ENCODE measurements at places on chromosomes 7 and 10.

DNA sequence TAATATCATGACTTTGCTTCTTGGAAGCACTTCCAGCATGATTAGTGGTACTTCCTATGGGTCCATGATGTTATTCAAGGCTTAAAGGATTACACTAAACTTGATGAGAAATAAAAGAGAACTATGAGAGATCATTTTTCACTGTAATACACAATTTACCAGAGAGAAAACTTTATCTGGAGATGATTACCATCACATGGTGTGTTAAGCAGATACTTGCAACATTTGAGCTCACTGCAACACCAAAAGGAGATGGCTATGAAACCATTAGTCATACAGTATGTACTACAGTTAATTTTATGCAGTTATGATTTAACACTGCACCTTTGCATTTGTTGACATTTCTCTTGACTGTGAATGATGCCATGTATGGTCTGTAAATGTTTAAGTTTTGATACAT is 311.3 kb upstream of the AOAH start:
- DNase-seq: no peak

DNA sequence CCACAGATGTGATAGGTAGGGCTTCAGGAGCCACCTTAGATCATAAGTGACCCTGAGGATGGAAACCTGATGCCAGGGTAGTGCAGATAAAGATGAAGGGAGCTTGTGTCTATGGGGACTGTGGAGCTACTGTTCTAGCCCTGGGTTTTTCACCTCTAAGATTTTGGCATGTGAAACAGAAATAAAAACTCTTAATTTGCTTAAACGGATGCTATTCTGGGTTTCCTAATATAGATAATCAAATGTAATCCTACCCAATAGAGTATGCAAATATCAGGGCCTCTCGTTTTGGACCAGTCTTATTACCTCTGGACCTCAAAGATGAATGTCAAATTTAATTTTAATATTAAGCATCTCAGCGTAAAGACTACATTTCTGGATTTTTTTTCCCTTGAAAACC is 49.3 kb downstream of the ABCB4 start:
- DNase-seq: no peak

GRCh38 chr7:44912775-44913347 is 27.5 kb upstream of the PURB start:
- DNase-seq: no peak

DNA sequence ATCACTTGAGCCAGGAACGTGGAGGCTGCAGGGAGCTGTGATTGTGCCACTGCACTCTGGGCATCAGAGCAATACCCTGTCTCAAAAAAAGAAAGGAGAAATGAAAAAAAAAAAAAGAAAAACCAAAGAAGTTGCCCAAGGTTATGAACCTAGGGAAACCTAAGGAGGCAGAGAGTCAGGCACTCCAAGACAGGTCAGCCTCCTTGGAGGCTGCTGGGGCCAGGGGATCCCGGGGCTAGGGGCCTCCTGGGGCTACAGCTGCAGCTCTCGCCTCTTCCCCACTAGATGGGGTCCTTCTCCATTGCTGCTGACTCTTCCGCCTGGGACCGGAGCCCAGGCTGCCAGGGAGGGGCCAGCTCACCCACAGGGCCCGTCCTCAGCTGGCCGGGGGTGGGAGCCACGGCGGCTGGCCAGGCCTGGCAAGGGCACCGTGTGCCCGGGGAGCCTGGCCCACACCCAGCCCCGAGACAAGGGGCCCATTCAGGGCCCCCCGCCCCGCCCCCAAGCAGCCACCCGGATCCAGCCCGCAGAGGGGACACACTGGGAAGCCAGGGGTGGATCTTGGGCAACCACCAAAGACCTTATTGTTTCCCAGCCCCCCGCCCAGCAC is 1.7 kb upstream of the SPACDR start:
- DNase-seq: no peak

DNA sequence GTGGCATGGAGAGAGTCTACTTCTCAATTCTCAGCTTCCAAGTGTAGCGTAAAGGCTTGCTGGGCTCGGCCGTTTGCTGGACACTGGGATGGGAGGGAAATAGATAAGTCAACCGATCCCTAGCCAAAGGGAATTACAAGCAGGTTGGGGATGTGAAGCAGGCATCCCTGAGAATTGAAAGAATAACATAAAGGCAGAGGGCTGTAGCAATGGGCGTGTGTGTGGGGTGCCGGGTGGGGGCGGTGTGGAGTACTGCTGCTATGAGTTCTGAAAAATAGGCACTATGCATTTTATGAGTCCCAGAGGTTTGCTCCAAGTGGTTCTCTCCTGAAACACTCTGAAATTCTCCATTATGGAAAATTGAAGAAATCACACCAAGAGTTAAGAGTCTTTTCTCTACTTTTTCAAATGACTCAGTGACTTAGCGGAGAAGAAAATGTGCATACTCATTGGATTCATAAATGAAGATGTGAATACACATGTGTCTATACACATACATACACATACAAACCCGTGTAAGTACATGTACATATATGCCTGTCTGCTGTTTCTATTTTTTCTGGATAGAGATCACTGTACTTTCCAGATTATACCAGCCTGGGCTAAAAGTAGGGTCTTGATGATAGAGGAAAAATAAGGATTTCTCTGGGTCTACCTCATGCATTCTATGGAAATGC is 65.4 kb downstream of the ADRA2A start:
- DNase-seq: no peak

DNA sequence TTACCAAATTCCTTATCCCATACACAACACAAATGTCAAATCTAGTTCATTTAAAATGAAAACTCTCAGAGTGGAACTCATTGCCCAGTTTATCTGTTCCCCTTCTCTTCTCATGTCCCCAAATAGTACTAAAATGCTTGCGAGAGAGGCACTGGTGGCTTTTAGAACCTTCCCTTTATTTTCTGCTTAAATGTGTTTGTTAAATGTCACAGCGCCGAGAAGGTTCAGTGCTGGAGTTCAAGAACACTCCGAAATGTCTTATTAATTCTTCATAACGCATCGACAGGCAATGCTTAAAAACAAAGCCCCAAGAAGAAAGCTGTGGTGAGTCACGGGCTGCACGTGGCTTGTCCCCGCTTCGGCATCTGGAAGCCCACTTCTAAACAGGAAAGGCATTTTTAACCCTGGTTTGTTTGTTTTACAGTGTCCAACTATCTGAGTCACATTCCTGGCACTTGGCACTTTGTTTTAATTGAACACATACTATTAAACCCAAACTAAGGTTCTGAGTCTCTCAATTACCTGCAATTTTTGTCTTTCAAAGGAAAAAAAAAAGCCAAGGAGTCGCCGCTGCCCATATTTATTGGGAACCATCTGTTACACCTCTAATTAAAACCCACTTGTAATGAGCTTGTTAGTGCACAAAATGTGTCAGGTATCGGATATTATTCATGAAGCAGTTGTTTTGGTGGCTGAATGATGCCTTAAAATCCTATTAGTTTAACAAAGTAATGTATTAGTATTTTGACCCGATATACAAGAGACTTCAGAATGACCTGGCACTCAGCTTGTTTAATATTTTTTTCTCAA is 49.9 kb upstream of the MGMT start:
- no peak for DNase-seq

DNA sequence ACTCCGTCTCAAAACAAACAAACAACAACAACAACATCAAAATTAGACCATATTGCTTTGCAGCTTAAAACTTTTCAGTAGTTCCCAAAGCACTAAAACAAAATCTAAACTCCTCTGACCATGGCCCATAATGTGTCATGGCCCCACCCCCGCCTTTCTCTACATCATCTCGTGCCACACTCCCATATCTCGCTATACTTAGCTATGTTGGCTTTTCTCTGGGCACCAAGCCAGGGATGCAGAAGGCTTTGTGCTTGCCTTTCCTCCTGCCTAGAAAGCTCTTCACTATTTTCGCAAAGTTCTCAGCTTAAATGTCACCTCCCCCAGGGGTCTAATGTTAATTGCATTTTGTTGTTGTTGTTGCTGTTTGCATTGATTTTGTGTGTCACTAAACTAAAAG is 15.1 kb upstream of the SLC16A12 start:
- DNase-seq: no peak

DNA sequence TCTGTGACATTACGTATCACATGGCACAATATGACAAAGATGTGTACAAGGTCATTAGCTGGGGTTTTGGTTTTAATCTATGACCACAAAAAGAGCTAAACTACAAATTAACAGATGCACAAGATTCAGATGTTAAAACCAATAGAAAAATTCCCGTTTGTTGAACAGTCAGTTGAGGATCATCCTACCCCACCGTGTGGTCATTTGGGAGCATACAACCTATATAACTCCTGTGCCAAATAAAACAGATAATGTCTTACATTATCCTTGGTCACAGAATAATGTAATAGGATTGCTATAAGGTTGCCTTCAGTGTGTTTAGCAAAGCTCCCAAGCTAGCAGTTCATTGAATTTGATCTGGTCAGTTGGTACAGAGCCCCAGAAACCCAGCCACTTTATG is 28.2 kb downstream of the ASNS start:
- DNase-seq: no peak

GRCh38 chr10:29502351-29502750 is 132.4 kb downstream of the SVIL start:
- no peak for DNase-seq

All from activated T-helper 1 cell treated with Interleukin-2 at 50 U/mL for 16 hours (primary cell).